Stimulated activated CD8-positive, alpha-beta memory T cell treated with anti-CD3 and anti-CD28 coated beads, Interleukin-2, amount 100 ng/mL, for 48 hours (primary cell): ENCODE measurements at places on chromosomes 7 and 10.

GRCh38 chr10:52353960-52354394 lies 39.9 kb downstream of the DKK1 start:
- DNase-seq, result no peak

- DNase-seq, result no peak
These were observed 569.1 kb downstream of the ANKRD7 start for GRCh38 chr7:118793582-118793981.

- peak; percentile 14 for DNase-seq
These were observed 193.1 kb downstream of the COBL start for GRCh38 chr7:51123322-51124019.

- DNase-seq, result no peak
These were observed 55.0 kb downstream of the PODXL start for GRCh38 chr7:131501422-131501821.

- no peak for DNase-seq
These were observed 249.9 kb upstream of the PLXNA4 start for GRCh38 chr7:132825932-132826835.

DNA sequence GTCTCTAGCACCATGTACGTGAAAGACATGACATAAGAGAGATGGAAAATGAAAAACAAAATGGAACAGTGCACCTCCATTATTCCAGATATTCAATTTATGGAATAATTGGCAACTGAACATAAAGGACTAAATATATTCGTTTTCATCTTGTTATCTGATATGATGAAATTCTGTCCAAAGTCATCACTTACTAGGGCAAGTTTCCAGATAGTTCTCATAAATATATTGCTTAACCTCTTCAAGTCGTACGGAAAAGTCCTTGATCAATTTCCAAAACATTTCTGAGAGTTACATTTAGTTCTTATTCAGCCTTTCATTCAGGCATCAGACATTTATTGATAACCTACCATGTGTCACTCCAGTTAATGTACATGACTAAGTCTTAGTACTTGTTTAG lies 185.2 kb downstream of the HGF start:
- DNase-seq, result no peak

- no peak for DNase-seq
These were observed 572.8 kb downstream of the INHBA start for GRCh38 chr7:41130086-41130485.
